ENCODE measurements at places on chromosomes 6 and 20.

DNA sequence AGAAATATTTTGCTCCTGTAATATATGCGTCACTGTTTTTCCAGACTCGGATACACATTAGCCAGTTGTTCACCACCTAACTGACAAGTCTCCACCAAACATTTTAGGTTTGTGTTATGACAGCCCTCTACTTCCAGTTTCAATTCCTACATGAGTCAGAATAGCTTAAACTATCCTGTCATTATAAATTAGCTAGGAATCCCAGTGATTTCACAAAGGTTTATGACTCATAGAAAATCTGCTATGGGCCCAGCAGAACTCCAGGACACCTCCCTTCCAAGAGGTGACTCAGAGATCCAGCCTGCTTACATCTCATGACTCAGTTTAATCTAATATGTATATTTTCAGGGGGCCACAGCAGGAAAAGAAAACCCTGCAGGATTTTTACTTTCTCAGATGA is 17.4 kb upstream of the PLCB4 start:
- peak; percentile 93 for DNase-seq

DNA sequence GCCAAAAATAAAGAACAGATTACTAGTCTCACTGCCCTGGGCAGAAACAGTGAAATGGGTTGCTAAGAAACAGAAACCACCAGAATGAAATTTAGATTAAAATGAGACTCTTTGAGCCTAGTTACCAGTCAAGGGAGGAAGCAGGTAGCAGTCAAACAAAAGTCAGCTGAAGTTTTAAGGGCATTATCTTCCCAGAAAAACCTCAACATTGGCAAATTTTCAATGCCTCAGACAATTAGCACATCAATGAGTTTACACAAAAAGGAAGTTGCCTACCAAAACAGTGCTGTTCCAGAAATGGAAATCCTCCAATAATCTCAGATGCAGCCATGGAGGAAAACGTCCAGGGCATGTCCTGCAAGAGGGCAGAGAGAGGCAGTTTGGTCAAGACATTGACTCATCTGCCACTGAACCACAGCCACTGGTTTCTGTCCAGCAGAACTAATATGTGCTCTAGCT is 399.7 kb upstream of the ADGRB3 start:
- peak; percentile 53 for DNase-seq

DNA sequence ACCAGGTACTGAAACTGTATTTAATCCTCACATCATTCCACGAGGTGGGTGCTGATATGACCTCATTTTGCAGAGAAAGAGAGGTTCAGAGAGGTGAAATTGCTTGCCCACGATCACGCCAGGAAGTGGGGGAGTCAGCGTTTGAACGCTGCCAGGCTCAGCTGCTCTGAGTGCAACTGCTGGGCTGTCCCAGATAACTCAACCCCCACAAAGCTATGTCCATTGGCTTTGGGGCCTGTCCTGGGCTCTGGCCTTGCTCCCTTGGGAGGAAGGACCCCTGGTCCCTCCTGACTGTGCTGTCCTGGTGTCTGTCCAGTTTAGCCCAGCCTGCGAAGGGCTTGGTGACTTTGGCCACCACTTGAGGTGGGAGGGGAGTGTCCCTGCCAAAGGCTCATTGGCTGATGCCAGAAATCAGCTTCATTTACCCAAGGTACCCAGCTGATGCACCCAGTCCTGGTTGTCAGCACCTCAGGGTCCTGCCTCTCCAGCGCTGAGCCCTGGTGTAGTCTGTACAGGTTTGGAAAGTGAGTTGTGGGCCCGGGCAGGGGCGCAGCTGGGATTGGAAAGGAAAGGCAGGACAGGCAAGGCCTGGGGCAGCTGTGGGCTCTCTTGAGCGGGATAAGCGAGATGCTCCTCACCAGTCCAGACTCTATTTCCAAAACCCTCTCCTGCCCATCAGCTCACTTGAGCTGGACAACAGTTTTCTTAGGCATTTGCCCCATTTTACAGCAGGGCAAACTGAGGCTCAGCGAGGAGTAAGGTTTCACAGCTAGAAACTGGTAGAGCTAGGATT is 38.5 kb downstream of the SUN5 start:
- no peak for DNase-seq

GRCh38 chr6:142697922-142698321 is 247.1 kb downstream of the HIVEP2 start:
- peak; percentile 37 for DNase-seq

DNA sequence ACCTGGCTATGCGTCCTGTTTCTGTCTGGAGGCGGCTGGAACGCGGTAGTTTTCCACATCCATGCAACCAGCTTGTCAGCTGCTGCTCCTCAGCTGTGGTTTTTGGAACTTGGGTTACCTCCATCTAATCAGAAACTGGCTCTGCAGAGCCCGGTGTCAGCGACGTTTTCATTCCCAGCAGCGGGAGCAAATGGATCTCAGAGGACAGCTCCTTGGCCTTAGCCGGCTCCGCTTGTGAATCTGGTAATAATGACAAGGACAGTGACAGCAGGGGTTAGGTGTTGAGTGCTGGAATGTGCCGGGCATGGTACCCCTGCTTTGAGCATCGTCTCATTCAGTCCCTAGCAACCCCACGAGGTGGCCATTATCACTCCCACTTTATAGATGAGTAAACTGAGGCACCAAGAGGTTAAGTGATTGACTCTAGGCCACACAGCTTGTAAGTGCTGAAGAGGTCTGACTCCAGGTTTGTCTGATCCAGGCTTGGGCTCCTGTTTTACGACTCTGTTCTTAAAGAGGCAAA is 1.3 kb downstream of the SLCO4A1 start:
- no peak for DNase-seq

- DNase-seq = no peak
Measured at GRCh38 chr20:43728686-43729255, 2.0 kb upstream of the GTSF1L start.

DNA sequence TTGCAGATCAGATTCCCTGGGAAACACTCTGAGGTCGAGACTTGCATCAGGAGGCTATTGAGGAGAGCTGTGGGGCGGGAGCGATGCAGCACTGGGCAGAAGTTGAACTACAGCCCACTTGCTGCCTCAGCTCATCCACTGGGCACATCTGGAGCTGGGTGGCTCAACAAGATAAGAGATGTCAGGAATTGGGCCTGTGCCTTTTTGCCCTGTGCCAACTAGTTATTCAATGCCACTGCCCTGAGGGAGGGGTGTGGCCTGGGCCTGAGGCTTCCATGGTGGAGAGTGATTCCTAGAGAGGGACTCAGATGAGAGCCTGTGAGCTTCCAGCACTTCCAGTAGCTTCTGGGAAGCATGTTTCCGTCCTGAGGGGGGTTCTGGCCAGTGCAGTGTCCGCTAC is 32.7 kb downstream of the BRPF3 start:
- no peak for DNase-seq

GRCh38 chr6:122289762-122290539 is 109.5 kb upstream of the HSF2 start:
- peak; percentile 14 for DNase-seq

DNA sequence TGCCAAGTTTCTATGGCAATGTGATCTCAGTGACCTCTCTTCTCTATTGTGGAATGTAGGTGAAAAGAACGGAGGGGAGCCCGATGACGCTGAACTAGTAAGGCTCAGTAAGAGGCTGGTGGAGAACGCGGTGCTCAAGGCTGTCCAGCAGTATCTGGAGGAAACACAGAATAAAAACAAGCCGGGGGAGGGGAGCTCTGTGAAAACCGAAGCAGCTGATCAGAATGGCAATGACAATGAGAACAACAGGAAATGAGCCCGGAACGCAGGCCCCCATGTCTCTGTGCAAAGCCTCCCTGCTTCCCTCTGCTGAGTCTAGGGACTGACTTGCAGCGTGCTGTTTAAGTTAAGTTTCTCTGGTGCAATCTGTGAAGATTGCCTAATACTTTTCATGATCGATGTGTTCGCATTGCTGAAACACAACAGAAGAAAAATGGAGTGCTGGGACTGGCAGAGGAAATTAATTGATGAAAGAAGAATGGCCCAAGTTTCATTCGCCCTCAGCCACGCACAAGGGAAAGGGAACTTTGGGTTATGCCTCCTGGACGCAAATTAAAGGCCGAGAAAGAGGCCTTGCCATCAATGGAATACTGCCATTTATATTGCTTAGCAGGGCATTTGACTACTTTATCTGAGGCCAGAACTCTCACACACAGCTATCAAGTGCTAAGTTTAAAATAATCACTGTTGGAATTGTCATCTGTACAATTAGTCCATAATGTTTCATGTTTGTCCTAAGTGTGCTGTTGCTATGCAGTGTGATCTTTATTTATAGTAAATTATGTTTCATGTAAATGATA is 146.4 kb downstream of the AKAP7 start:
- peak; percentile 26 for DNase-seq
